ENCODE measurements at places on chromosomes 4 and X.

GRCh38 chr4:102764901-102765300 lies 4.1 kb upstream of the MANBA start:
- DNase-seq: no peak

- no peak for DNase-seq
Measured at GRCh38 chrX:123464709-123465108, 268.1 kb downstream of the THOC2 start.

- no peak for DNase-seq
Measured at GRCh38 chr4:144592264-144592663, 53.7 kb upstream of the HHIP start.

- DNase-seq: no peak
Measured at GRCh38 chr4:77201343-77201742, 44.3 kb downstream of the CCNG2 start.

DNA sequence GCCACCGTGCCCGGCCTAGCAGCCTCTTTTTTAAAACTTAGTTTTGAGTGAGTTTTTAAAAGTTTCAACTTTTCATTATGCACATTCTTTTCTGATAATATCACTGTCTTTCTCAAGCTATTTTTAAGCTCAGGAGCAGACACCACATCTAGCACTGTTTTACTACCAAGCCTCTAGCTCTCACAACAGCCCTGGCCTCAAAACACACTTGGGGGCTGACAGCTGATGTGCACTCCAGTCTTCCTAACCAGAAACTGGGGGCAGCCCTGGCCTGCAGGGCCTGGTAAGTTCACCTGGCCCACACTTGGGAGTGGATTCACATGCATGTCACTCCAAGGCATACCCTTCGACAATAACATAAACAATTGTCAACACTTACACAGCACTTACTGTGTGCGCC lies 34.0 kb downstream of the CENPU start:
- DNase-seq: no peak

GRCh38 chrX:9362363-9362928 lies 102.4 kb upstream of the TBL1X start:
- no peak for DNase-seq

DNA sequence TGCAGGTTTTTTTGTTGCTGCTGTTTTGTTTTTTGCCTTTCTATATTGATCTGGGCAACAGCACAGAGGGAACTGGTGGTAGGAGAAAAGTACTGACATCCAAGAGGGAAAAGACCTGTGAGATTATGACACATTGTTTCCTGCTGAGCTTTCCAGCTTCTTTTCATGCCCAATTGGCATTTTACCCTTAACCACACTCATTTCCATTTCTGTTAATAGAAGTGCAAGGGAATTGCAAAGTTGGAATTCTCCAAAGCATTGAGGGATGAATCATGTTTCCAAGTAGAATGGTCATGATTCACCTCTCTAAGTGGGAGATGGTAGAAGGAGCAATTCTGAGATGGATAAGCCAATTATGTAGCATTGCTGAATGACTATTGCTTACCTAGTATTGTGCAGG lies 161.5 kb downstream of the PPARGC1A start:
- no peak for DNase-seq

- DNase-seq: no peak
Measured at GRCh38 chr4:150625033-150625432, 43.1 kb downstream of the MAB21L2 start.

GRCh38 chr4:73843369-73843768 lies 6.9 kb downstream of the CXCL6 start:
- no peak for DNase-seq

DNA sequence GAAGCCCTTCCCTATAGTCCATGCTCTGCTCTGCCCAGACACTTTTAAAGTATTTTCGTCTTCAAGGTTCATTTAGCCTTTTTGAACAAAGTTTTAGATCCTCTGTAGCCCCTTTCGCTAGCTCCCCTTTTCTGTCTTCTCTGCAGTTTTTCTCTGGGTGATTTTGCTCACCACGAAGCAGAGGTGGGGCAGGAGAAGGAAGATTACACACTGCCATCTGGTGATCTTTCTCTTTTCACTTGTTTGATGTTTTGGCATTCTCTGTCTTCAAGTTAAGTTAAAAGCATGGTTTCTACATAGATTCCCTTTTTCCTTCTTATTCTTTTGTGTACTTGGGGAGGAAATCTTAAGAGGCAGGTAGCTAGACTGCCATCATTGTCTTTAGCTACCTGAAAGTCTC lies 43.9 kb downstream of the CC2D2A start:
- no peak for DNase-seq

DNA sequence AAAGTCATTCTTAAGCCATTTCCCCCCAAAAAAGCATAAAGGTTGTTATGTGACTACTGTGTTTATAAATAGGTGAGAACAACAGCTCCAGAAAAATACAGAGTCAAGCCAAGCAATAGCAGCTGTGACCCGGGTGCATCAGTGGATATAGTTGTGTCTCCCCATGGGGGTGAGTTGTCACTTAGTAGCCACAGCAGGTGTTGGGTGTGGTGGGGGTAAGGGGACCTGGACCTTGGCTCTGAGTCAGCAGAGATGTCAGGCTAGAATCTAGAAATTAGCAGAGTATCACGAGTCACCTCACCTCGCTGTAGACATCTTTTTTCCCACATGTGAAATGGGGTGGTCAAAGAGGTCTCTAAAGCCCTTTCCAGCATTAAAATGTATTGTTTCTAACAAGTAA lies 42.4 kb downstream of the MOSPD2 start:
- DNase-seq: no peak

DNA sequence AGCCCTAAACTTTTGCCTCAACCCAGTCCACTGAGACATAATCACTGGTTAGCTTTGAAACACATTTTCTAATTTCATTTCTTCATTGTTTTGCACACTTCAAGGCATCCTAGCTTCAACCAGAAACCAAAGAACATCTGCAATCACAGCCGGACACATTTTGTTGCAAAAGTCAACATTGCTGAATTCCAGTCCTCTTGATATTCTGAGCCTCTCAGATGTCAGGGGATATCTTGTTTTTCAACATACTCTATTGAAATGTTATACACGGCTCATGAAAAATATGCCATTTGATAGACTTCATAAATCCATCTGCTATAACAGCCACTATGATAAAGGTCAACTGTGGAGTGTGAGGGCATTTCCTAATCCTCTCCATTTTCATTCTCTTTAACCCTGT lies 241.6 kb upstream of the PUDP start:
- no peak for DNase-seq

DNA sequence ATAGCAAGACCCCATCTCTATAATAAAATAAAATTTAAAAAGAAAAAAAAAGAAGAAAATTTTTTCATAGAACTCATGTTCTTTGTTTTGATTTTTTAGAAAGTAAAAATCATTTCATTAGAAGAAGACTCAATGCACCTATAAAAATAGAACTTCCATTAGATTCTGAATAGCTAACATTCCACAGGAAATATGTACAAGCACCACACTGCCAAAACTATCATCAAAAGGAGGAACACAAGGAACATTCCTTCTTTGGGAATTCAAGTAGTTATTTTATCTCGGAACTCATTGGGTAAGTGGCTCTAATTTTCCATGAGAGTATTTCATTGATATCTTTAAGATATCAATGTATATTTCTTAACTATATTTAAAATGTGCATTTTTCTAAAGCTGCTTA lies 157.6 kb downstream of the CAMK2D start:
- DNase-seq: no peak

DNA sequence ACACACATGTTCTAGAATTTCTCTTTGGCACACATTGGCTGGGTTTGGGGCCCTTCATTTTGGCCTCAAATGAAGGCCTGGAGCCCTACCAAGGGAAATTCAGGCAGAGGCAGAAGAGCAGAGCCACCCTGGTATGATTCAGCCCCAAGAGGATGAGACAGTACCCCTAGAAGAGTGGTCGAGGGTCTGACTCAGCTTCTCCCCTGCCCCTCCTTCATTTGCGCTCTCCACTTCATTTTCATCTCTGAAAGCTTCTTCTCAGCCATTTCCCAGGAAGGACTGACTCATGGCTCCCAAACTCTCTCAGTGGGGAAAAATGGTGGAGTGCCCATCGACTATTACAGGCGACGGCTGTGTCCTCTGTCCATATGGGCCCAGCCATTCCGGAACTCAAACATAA lies 43.5 kb downstream of the MAMLD1 start:
- DNase-seq: no peak

GRCh38 chrX:110806145-110806544 lies 10.5 kb upstream of the CHRDL1 start:
- no peak for DNase-seq

DNA sequence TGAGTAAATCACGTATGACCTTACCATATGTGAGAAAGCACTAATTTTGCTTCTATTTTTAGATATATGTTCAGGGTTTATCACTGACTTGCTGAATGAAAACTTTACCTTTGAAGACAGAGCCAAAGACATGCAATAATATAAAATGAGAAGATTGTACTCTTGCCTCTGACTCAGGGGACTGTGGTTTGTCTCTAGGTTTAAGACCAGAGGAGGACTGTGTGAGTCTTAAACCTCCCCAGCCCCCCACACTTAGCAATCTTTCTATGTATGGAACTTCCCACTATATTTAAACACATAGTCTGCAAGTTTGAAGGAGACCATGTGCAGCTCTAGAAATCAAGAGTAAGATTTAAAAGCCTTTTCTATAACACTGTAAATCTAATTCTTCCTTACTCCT lies 368.7 kb upstream of the FAM241A start:
- no peak for DNase-seq

DNA sequence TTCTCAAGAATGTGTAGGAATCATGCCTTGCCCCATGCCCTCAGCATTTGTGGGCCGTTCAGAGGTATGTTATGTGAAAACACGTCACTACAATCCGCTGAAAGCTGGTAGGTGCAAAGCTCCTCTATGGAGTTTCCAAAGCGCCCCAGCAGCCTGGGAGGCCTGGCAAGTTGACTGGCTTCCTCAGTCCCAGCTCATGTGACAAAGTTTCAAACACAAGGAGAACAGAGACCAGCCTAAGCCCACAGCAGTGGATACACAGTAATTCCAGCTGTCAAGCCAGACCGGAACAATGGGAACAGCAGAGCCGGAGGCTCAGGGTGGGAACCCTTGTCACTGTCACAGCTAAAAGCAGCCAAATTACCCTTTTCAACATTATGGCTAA lies 33.5 kb downstream of the NAT8L start:
- DNase-seq: no peak

DNA sequence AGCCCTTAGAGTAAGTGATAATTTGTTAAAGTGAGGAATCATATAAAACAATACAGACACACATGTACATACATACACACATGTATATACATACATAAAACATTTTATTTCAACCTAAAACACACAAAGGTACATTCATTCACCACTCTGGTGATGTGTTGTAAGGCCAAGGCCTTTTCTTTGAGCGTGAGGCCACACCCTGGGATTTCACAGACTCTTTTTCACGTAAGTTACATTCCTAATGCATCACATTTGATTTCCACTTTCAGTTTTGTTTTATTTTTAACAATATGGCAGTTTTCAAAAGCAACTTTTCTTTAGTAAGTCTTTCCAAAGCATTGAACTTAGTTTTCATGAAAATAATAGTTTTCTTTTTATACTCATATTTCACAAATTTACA lies 170.7 kb downstream of the COL4A6 start:
- no peak for DNase-seq

- no peak for DNase-seq
Measured at GRCh38 chr4:141788169-141788915, 152.0 kb downstream of the IL15 start.

DNA sequence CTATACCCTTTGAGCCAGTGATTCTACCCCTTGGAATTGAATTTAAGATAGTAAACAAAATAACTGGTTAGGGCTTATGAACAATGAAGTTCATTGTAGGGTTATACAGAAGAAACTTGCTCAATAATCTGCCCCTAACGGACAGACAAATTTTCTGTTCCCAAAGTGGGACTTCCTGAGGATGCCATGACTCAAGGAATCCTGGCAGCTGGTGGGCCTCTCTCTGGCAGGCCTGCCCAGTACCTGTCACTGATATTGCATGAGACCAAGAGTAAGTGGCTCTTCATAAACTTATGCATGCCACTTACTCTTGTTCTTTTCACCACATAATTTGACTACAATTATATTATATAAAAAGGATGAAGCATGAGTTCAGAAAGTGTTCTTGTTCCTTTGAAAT lies 41.5 kb downstream of the GPRIN3 start:
- DNase-seq: no peak

- no peak for DNase-seq
Measured at GRCh38 chrX:32745323-32745722, 466.0 kb downstream of the DMD start.

- DNase-seq: no peak
Measured at GRCh38 chrX:101749436-101749835, 89.8 kb upstream of the ARMCX2 start.

GRCh38 chr4:117817301-117817700 lies 217.0 kb upstream of the NDST3 start:
- no peak for DNase-seq

GRCh38 chr4:98746936-98747335 lies 88.5 kb upstream of the TSPAN5 start:
- no peak for DNase-seq

GRCh38 chrX:134002921-134003615 lies 17.7 kb upstream of the GPC3 start:
- no peak for DNase-seq

- no peak for DNase-seq
Measured at GRCh38 chr4:139763205-139763604, 97.6 kb downstream of the MGST2 start.

DNA sequence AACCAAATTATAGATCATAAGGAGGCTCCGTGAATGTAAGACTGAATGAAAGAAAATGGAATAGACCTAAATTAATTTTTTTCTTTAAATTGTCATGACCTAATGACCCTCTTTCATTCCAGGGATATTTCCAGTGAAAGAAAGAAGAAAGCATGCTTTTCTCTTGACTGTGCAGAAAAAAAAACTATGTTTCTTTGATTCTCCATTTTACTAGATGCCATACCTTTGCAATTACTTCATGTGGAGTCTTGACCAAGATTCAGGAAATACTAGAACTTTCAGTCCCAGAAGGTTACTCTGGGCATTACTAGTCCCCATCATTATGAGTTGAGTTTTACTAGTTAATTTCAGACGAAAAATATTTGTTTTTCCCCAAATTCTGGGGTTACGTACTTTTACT lies 6.4 kb upstream of the COMMD8 start:
- DNase-seq: no peak

GRCh38 chr4:99459546-99460042 lies 24.5 kb upstream of the ADH7 start:
- DNase-seq: no peak

- no peak for DNase-seq
Measured at GRCh38 chr4:17206829-17207801, 304.8 kb downstream of the QDPR start.

DNA sequence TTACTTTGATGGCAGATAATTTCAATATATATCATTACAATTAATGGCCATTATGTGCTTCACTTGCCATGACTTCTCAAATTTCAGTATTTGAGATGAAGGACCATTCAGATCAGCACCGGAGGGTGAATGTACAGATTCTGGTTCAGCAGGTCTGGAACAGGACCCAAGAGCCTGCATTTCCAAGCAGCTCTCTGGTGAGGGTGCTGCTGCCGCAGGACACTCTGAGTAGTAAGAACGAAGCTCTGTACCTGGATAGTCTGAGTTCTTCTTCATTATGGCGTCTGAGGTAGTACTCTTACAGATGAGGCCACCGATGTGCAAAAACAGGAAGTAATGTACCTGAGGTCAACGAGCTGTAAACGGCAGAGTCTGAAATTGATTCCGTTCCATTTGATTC lies 228.2 kb downstream of the FBXW7 start:
- DNase-seq: no peak

- DNase-seq: no peak
Measured at GRCh38 chr4:17038510-17039176, 140.2 kb upstream of the LDB2 start.

- DNase-seq: no peak
Measured at GRCh38 chr4:180698550-180699195, 1544.5 kb upstream of the TENM3 start.

All from inflammatory macrophage treated with lipopolysaccharide for 1 hour (primary cell).